Skin of body (tissue), 3 donors: ENCODE measurements at places on chromosomes 11 and 22. TPM values are rescaled to one million over a fixed set of nuclear protein-coding genes. Genes with fewer than 3 reads are reported as not detected.

Gene ACTN3
- total RNA-seq = 13.5 TPM

Gene ELMOD1
- 3.9 TPM for total RNA-seq

Gene CBLIF
- total RNA-seq = not detected

Gene SEPTIN5
- 33.7 TPM for total RNA-seq

Gene RBMXL2
- not detected for total RNA-seq

Gene PLAAT2
- not detected for total RNA-seq

Gene SDHAF2
- 33.3 TPM for total RNA-seq

Gene CAPN5
- 8.2 TPM for total RNA-seq

Gene WNT7B
- total RNA-seq = 4.3 TPM

Gene VPREB1
- not detected for total RNA-seq

Gene NXPE1
- total RNA-seq = not detected

Gene RIC3
- total RNA-seq = 9.5 TPM

Gene CPSF7
- total RNA-seq = 29.1 TPM

Gene GRM5
- total RNA-seq = 0.20 TPM

Gene POTEH
- not detected for total RNA-seq

Gene INPPL1
- 37.7 TPM for total RNA-seq

Gene MS4A10
- total RNA-seq = not detected

Gene BTBD18
- not detected for total RNA-seq

Gene TCP11L1
- 15.7 TPM for total RNA-seq

Gene TRIM48
- total RNA-seq = not detected

Gene TSPAN32
- total RNA-seq = 1.2 TPM

Gene DHCR7
- 34.5 TPM for total RNA-seq
